ENCODE measurements at places on chromosomes 13 and 19.

DNA sequence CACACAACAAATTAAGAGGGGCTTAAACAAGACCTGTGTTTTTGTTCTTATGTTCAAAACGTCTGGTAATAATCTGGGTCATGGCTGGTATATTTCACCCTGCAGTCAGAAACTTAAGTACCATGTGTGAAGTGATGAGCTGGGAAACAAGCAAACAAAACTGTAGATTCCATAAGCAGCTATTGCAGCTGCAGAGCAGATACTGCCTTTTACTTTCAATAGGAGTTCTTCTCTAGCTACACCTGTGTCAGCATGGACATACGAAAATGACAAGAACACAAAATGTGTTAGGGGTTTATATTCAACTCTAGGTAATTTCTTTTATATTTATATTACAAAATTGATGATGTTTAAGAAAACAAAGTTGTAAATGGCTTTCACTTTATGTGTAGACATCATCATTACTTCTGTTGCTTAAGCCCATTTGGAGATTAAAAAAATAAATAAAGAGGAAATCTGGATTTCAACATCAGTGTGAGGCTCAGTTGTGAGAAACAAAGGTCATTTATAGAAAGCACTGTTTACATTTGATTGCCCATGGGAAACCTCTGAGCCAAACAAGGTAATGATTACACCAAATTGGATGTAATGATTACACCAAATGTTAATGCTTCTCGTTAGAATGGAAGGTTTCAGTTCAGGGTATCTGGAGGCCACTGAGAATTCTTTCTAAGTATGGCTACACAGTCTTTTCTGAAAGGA, 451.0 kb upstream of the SLC10A2 start:
- DNase-seq, result peak; percentile 7

DNA sequence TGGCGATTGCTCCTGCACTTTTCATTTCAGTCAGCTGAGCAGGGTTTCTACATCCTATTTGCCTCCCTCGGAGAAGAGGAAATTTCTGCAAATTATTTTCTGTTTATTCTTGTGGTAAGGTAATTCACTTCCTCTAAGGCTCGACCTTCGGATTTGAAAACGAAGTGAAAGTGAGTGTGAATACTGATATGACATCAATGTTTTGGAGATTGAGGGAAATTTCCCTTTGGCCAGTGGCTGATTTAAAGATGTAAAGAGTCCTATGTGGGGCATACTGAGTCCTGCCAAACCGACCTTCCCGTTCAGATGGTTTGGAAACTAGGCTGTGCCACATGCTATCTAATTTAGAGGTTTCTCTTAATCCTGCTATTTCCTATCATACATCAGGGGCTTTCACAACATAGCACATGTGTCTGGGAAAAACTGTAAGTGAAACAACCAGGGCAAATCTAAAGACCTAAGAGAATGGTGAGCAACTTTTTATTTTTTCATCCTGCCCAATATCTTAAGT, 112.3 kb downstream of the POSTN start:
- DNase-seq, result no peak

GRCh38 chr19:23769691-23770468, 11.2 kb upstream of the ZNF681 start:
- no peak for DNase-seq

DNA sequence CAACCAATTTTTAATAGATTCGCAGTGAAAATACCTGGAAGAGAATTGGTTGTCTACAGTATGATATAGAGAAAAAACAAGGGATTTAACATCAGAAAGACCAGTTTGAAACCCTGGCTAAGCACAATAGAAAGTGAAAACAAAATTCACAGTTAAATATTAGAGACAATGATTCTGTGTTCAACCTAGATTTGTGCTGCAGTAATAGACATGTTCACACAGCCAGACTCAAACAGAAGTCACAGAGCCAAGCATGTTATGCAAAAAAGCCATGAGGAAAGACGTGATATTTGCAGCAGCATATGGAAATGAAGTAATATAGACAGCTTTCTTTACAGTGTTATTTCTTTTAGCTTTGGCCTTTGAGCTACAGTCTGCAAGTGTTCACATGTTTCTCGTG, 48.1 kb downstream of the SCEL start:
- DNase-seq, result no peak

DNA sequence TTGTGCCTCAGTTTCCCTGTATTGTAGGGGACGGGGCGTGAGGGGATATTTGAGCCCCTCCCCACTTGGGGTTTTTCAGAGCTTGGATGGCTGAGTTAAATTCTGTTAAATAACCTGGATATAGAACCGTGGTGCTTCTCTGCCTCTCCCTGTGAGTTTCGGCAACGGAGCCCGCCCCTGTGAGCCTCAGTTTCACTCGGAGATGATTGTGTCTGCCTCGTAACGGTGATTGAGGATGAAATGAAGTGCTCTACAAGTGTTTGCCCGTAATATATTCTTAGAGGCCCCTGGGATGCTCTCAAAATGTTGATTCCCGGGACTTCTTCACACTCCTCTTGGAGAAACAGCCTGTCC, 509 bp downstream of the KXD1 start:
- no peak for DNase-seq

- no peak for DNase-seq
Observed at GRCh38 chr19:46981286-46981945, 38.2 kb upstream of the NPAS1 start.

DNA sequence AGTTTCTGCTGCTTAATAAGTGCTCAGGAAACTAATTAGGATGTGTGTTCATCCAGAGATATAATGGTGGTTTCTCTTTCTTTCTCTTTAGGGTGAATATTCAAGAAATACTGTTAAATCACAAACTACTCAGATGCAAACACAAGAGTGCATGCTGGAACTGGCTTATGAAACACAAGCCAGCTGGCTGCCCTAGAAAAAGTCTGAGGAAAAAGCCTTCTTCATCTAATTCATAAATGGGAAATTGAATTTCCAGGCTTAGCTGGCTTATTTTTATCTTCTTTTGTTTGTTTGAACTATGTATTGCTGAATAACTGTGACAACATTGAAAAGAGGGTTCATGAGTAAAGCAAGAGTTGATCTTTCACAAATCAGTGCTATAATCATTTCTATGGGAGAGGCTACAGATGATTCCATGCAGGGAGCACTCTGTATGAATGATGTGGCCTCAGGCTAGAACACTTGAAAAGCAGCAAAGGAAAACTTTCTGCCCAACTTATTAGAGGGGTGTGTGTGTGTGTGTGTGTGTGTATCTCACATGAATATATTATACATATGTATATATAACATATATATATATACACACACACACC, 69.8 kb upstream of the SCEL start:
- DNase-seq, result no peak

GRCh38 chr13:107590556-107590955, 624.8 kb downstream of the LIG4 start:
- DNase-seq, result no peak

GRCh38 chr19:10885201-10886169, 14.1 kb downstream of the CARM1 start:
- no peak for DNase-seq

GRCh38 chr19:14871619-14872230, 14.2 kb downstream of the OR7A17 start:
- DNase-seq, result no peak

DNA sequence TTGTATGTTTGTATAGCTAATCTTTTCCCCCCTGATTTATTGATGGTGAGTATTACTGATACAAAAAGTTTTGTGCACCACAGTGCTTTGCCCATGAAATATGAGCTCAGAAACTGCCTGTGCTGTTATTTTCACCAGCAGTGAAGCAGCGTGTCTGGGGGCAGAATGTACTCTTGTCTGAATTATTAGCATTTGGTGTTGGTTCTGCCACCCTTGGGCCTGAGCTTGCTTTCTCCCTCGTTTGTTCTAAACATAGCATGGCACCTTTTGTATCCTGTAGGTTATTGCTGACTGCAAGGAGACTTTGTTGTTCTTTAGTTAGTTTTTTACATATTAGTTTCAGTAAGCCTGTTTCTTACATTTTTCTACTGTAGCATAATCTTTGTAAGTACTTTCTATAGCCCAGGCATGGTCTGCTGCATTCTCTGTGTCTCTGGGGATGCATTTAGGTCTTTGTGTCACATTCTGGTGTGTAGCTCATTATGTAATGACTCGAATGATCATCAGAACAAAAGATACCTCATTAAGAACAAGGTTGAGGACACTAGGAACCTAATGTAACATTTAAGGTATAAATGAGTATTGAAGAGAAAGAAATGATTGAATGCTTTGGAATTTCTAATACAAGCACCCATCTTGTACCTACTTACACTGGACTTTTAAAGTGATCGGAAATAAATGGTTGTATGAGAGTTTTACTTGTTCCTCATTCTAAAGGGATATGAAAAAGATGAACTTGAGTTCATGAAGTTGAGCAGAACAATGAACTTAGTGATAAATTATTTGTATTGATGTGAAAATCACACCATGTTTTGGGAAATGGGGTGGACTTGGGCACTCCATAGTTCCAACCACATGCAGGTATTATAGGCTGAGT, 50.3 kb upstream of the GPI start:
- no peak for DNase-seq

GRCh38 chr19:54439174-54439851, 9.7 kb upstream of the LENG8 start:
- DNase-seq, result no peak

GRCh38 chr13:60759499-60759898, 362.5 kb downstream of the TDRD3 start:
- DNase-seq, result no peak

DNA sequence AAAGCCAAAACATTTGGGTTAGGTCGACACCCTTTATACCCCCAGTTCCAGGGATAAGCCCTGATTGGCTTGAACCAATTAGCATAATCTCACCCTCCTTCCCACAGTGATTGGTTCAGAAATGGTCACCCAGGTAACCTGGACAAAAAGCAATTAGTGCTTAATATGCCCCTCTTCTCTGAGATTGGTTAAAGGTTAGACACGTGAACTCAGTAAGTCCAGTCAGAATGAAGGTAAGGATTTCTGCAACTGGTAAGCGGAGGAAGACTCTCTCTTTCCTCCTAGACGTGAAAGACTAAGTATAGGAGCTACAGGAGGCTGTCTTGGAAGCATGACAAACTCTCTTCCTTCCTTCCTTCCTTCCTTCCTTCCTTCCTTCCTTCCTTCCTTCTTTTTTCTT, 1.3 kb upstream of the PNMA8C start:
- no peak for DNase-seq

- peak; percentile 52 for DNase-seq
Observed at GRCh38 chr19:2495130-2495641, 19.3 kb downstream of the GADD45B start.

DNA sequence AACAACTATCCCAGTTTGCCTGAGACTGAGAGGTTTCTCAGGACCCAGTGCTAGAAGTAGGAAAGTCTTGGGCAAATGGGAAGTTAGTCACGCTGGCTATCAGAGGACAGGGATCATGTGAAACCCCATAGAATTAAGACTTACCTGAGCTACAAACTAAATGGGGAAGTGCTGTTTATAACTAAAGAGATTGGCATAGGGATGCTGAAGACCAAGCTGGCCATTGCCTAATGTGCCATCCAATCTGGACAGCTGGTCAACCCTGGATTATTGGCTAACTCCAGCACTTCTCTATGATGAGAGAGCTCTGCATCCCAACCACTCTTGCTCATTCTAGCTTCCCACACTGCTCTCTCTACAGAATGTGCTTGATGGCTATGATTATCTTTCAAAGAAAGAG, 216.1 kb downstream of the TDRD3 start:
- no peak for DNase-seq

DNA sequence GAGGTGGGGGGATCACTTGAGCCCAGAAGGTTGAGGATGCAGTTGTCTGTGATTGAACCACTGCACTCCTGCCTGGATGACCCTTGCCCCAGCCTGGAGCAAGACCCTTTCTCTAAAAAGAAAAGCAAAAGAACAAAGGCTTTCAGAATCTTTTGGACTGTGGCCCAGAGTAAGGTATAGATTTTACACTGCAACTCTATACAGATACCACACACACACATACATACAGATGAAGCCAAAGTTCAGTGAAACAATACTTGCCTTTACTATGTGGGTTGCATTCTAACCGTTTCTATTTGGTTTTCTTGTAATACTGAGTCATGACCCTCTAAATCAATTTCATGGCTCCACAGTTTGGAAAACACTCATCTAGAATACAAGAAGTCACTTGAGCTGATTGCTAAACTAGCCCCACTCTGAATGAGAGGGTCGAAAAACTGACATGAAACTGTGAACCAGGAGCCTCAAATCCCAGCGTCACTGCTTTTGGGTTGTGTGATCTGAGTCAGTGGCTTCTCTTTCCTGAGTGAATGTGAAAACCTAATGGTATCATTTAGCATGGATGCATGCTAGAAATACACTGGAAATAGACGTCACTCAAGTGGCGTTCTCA, 756.1 kb downstream of the UQCRFS1 start:
- DNase-seq, result no peak

DNA sequence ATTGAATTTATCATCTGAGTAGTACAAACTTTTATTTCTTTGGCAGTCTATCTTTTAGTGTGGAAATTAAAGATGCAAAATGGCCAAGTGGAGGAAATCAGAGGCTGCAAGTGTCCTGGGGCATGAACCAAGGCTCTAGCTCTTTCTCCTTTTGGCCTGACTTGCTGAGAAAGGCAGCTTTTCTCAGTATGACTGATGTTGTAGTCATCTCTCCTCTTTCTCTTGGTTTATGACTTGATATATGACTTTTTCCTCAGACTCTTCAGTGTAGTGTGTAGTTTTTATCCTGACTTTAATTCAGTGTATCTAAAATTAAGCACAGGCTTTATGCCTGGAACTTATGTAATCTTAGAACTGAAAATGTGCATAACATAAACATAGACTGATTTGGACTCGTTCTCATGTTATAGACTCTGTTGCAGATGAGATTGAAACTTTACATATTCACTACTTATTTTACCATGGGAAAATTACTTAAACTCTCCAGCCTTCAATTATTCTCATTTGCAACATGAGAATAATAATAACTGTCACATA, 65.7 kb downstream of the SLITRK5 start:
- no peak for DNase-seq

DNA sequence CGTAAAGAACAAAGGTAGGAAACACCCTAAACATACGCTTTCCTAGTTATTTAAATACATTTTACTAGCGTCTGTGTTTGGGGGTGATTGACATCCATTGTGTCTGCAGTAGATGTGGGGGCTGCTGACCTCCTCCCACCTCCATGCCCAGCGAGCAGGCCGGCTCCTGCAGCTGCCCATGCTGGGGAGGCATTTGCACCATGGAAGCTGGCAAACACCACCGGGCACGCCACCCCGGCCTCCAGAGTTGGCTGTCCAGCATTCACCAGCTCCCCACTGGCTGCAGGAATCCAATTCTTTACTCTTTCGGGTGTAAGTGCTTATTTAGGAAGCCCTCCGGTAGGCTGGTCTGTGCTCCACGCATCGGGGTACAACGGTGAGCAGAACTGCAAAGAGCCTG, 115.4 kb upstream of the USP29 start:
- DNase-seq, result no peak

DNA sequence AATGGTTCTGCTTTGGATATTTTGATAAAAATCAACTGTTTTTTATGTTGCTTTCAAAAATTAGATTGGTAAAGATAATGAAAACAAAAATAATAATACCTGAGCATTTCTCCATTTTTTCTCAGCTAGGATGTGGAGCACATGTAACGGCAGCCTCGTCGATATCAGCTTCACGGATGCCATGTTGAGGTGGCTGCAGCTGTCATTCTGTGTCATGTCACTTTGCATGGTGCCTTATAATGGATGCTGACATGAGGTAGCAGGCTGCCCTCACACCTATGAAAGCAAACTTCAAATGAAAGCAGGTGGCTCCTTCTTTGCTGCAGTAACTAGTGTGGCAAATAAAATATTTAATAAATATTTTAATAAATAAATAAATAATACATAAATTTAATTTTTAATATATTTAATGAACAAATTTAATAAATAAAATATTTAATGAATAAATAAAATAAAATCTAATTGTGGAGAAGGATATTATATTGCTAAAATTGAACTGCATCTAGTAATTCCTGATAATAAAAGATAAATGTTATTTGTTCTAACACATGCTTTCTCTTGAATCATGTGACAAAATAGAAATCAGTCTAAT, 955.7 kb upstream of the SLC10A2 start:
- no peak for DNase-seq

Data from NCI-H774 (cell line).